ENCODE measurements at places on chromosomes 6 and 20. TPM values are rescaled to one million over a fixed set of nuclear protein-coding genes. Genes with fewer than 3 reads are reported as not detected.

The NSFL1C gene
- 66.2 TPM for total RNA-seq

The SULF2 gene
- 8.1 TPM for total RNA-seq

The GNRH2 gene
- 0.49 TPM for total RNA-seq

The SEMG1 gene
- total RNA-seq, result not detected

The TBXT gene
- total RNA-seq, result not detected

The PRDM13 gene
- not detected for total RNA-seq

The EDN1 gene
- total RNA-seq, result 0.71 TPM

The RPS10 gene
- total RNA-seq, result 1,045 TPM

The SLC12A5 gene
- not detected for total RNA-seq

DNA sequence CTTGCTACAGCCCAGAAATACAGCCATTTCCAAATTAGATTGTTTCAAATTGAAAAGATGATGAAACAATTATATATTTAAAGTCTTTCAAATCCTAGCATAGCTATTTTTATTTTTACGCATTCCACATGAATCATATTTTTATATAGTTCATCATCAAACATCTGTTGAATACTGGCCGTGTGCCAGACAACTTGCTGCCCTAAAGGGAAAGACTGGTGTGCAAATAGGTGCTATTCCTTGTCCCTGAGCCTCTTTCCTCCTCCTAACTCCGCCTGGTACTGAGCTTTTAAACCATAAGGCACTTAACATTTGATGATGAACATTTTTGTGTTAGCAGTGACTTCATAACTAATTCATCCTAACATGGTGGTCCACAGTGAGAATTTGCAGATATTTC lies 18.7 kb upstream of the PLCG1 start:
- peaks cover 93% of the 10 kb centered on the region for H3K36me3 ChIP-seq
- H3K4me1 ChIP-seq, result no peaks in the 10 kb centered on the region
- DNase-seq, result no peak
- no peaks in the 10 kb centered on the region for H3K27me3 ChIP-seq
- no peak overlapping the region for H3K4me3 ChIP-seq
- no peak overlapping the region for H3K27ac ChIP-seq

DNA sequence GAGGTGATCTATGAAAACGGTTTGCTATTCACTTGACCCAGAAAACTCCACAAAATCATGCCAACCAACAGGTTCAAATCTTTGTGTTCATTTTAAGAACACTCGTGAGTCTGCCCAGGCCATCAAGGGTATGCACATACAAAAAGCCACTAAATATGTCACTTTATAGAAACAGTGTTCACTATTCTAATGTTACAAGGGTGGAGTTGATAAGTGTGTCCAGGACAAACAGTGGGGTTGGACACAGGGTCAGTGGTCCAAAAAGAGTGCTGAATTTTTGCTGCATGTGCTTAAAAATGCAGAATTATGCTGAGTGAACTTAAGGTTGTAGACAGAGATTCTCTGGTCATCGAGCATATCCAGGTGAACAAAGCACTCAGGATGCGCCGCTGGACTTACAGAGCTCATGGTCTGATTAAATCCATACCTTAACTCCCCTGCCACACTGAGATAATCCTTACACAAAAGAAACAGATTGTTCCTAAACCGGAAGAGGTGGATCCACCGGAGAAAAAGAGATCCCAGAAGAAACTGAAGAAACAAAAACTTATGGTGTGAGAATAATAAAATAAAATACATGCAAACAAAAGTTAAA lies 23.5 kb downstream of the KIAA0408 start:
- no peaks in the 10 kb centered on the region for H3K36me3 ChIP-seq
- H3K4me3 ChIP-seq, result no peak overlapping the region
- H3K27ac ChIP-seq, result no peak overlapping the region
- no peaks in the 10 kb centered on the region for H3K27me3 ChIP-seq
- DNase-seq, result no peak

DNA sequence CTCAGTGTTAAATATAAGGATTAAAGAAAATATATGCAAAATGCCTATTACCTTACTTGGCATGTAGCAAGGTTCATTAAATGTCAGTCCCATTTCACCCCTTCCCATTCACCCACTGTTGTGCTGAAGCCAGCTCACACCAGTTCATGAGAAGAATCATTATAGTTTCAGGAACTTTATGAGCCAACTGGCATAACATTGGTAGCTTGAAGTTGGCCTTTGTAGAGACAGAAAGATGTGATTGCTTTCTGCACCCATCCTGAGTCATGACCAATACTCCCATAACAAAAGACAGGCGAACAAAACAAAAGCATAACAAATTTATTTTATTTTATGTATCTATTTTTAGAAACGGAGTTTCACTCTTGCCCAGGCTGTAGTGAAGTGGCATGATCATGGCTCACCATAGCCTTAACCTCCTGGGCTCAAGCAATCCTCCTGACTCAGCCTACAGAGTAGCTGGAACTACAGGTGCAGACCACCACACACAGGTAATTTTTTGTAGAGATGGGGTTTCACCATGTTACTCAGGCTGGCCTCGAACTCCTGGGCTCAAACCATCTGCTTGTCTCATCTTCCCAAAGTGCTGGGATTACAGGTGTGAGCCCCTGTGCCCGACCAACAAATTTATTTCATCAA lies 17.6 kb upstream of the IER3 start:
- H3K27me3 ChIP-seq, result no peaks in the 10 kb centered on the region
- no peak overlapping the region for H3K27ac ChIP-seq
- no peak for DNase-seq
- H3K36me3 ChIP-seq, result no peaks in the 10 kb centered on the region
- H3K4me3 ChIP-seq, result no peak overlapping the region

GRCh38 chr6:152160346-152160745 lies 352.9 kb downstream of the ESR1 start:
- no peaks in the 10 kb centered on the region for H3K27me3 ChIP-seq
- DNase-seq, result no peak
- H3K36me3 ChIP-seq, result peaks cover 57% of the 10 kb centered on the region
- no peaks in the 10 kb centered on the region for H3K4me1 ChIP-seq

- peaks cover 16% of the 10 kb centered on the region for H3K36me3 ChIP-seq
- no peak overlapping the region for H3K4me3 ChIP-seq
- H3K27ac ChIP-seq, result no peak overlapping the region
- H3K27me3 ChIP-seq, result no peaks in the 10 kb centered on the region
- H3K4me1 ChIP-seq, result no peaks in the 10 kb centered on the region
Measured at GRCh38 chr20:21229163-21229562, 74.0 kb upstream of the XRN2 start.

DNA sequence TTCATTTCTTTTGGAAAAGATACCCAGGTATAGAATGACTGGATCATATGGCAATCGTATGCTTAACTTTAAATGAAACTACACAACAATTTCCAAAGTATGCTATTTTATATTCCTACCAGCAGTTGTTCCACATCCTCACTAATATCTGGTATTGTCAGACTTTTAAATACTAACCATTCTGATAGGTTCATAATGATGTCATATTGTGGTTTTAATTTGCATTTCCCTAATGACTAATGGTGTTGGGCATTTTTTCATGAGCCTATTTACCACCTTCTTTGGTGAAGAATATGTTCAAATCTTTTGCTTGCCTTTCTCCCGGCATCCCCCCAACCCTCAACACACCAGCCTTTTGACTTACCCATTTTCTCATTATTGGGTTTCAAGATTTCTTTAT lies 96.2 kb upstream of the HMGN3 start:
- no peaks in the 10 kb centered on the region for H3K27me3 ChIP-seq
- no peak for DNase-seq
- H3K36me3 ChIP-seq, result no peaks in the 10 kb centered on the region
- no peaks in the 10 kb centered on the region for H3K4me1 ChIP-seq
- H3K27ac ChIP-seq, result no peak overlapping the region
- no peak overlapping the region for H3K4me3 ChIP-seq

- H3K27me3 ChIP-seq, result no peaks in the 10 kb centered on the region
- no peak overlapping the region for H3K27ac ChIP-seq
- no peak overlapping the region for H3K4me3 ChIP-seq
Measured at GRCh38 chr6:88708197-88708744, 255.1 kb downstream of the RNGTT start.

DNA sequence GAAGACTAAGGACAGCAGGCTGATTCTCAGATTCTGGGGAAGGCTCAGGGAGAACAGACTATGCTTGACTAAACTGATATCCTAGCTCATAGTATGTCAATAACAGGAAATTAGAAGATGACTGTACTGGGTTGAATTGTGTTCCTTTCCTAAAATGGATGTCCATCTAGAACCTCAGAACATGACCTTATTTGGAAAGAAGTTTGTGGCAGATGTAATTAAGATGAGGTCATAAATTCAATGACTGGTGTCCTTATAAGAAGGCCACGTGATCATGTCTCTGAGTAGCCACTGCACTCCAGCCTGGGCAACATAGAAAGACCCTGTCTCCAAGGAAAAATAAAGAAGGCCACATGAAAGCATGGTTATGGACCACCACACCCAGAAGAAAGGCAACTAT lies 113.9 kb upstream of the STMND1 start:
- H3K4me3 ChIP-seq, result no peak overlapping the region
- H3K36me3 ChIP-seq, result no peaks in the 10 kb centered on the region
- H3K4me1 ChIP-seq, result no peaks in the 10 kb centered on the region
- H3K27me3 ChIP-seq, result no peaks in the 10 kb centered on the region
- no peak for DNase-seq

- no peaks in the 10 kb centered on the region for H3K4me1 ChIP-seq
- DNase-seq, result no peak
- H3K36me3 ChIP-seq, result no peaks in the 10 kb centered on the region
- H3K27me3 ChIP-seq, result no peaks in the 10 kb centered on the region
- no peak overlapping the region for H3K27ac ChIP-seq
Measured at GRCh38 chr6:129552413-129552812, 157.6 kb downstream of the ARHGAP18 start.

DNA sequence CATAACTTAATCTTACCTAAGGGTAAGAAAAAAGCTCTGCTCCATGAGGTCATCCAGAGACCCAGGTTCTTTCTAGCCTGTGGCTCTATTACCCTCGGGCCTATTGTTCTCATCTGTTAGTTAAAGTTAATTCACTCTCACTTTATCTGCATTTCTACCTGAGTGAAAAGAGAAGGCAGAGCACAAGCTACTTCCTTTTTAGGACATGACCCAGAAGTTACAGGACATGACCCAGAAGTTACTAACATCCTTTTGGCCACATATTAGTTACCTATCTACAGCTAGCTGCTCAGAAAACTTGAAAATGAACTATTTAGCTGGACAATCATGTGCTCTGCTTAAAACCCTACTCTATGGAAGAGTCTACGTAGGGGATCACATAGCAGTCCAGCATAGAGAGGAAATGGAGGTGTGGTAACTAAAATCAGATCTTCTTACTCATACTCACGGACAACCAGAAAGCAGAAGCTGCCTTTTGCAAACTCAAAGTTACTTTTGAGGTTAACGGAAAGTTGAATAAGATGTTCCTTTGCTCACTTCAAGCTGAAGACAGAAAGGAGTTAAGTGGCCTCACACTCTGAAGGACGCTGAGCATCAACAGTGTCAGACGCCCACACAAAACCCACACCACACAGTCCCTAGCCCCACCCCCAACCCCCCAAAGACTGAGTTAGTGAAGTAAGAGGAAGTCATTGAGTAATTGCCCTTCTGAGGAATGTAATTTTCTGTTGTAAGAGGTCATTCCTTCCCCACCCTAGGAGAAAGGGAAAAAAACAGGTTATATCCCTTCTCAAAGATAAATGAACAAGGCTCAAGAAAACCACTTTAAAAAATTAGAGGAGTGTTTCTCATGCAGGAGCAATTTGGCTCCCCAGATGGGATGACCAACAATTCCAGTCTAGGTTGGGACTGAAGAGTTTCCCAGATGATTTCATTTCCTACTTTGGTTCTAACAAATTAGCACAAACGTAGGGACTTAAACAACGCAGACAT lies 45.9 kb upstream of the TAB2 start:
- peak; percentile 52 for DNase-seq
- peak overlapping the region; percentile 63 for H3K27ac ChIP-seq
- no peaks in the 10 kb centered on the region for H3K36me3 ChIP-seq
- H3K4me3 ChIP-seq, result no peak overlapping the region
- H3K27me3 ChIP-seq, result no peaks in the 10 kb centered on the region
- H3K4me1 ChIP-seq, result peaks cover 29% of the 10 kb centered on the region

GRCh38 chr6:160742090-160742489 lies 40.0 kb downstream of the PLG start:
- no peak overlapping the region for H3K4me3 ChIP-seq
- H3K27me3 ChIP-seq, result no peaks in the 10 kb centered on the region
- H3K4me1 ChIP-seq, result no peaks in the 10 kb centered on the region
- DNase-seq, result no peak
- H3K36me3 ChIP-seq, result no peaks in the 10 kb centered on the region
- H3K27ac ChIP-seq, result no peak overlapping the region

GRCh38 chr20:41508335-41508734 lies 109.8 kb downstream of the CHD6 start:
- H3K27ac ChIP-seq, result no peak overlapping the region
- no peaks in the 10 kb centered on the region for H3K4me1 ChIP-seq
- no peaks in the 10 kb centered on the region for H3K27me3 ChIP-seq
- no peak overlapping the region for H3K4me3 ChIP-seq

DNA sequence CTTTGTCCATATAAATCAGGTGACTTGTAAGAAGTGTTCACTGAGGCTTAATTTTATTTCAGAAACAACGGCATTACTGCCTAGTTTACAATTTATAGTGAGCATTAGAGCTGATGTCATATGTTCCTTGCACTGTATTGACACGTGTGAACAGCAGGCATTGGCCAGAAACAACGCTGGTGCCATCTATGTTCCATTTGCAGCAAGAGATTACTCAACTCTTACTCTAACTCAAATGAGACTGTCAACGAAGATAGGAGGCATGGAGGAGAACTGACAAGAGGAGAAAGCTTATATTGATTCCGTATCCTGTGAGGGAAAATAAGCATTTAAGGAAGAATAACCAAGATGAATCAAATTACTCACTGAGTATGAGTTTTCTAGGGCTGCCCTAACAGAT lies 48.4 kb downstream of the MTFR2 start:
- no peaks in the 10 kb centered on the region for H3K4me1 ChIP-seq
- DNase-seq, result no peak
- H3K36me3 ChIP-seq, result no peaks in the 10 kb centered on the region
- no peaks in the 10 kb centered on the region for H3K27me3 ChIP-seq
- no peak overlapping the region for H3K4me3 ChIP-seq
- H3K27ac ChIP-seq, result no peak overlapping the region

GRCh38 chr6:110310861-110311446 lies 47.2 kb downstream of the METTL24 start:
- H3K27me3 ChIP-seq, result no peaks in the 10 kb centered on the region
- no peaks in the 10 kb centered on the region for H3K36me3 ChIP-seq
- DNase-seq, result no peak
- no peak overlapping the region for H3K27ac ChIP-seq
